ENCODE measurements at places on chromosomes 6 and 20.

DNA sequence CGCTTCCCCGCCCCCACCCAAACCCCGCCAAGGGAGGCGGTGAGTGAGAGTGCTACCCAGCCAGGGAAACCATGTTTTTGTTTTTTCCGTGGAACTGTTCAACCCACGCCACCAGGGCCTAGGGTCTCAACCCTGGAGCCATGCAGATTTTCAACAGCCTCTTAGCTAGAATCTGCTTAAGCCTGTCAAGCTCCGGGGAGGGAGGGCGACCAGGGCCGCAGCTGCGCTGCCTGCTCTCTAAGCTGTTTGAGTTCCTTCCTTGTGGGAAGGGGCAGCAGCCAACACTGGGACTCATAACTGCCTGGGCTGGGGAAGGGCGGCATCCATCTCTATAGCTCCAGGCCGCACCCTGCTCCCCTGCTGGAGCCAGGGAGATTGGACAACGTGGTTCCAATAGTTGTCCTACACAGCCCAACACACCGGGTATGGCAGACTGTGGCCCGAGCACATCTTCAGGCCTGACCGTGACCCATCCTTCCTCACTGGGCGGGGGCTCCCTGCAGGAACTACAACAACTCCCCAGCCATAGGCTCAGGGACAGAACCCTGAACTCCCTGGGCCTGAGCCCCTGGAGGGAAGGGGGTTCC lies 1065.7 kb upstream of the MANEA start:
- DNase-seq: no peak

- no peak for DNase-seq
Observed at GRCh38 chr6:46642928-46643751, 9.5 kb downstream of the CYP39A1 start.

DNA sequence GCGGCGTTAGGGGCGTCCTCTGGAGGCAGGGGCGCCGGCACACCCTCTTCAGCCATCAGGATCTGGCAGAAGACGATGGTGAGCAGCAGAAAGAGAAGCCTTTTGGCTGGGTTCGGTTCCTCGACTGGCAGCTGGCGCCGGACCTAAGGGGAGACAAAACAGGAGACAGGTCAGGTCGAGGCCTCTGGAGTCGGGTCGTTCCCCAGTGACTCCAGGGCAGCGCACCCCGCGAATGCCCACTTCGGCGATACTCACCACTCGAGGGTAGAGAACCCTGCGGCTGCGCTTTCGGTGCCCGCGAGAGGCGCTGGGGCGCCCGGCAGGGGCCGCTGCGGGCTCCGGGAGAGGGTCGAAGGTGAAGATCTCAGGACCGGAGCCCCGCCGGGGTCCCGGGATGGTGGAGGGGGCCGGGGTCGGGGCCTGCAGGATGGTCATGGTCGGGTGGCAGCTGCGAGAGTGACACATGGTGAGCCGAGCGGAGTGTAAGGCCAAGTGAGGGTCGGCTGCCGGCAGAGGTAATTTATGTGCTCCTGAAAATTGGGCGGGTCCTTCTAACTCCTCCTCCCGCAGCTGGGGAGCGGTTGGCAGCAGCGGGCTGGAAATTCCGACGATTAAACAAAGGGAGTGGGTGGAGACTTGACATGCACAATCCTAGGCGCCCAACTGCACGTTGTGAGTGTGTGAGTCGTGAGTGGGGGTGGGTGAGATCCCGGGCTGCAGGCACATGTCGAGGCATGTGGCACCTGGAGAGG lies at the start of gene IER3:
Gene IER3, minus strand, starts transcription at position 494 of the 752 bp plus-strand sequence. Its CDS starts 29 bp downstream, at position 465.
- peak; percentile 47 for DNase-seq

DNA sequence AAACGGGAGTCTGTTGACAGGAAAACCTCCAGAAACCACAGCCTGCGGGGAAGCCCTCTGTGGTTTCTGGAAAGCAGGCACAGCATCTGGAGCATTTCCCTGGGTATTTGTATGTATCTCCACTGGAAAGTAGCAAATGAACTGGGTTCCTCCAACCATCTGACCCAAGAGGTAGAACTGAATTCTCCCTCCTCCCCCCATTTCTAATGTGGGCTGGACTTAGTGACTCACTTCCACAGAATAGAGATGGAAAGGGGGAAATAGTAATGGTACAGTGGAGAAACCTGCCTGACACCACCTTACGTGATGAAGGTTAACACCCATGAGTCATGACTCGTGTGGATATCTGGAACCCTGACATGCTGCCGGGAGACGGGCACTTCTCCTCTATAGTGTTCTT lies 51.9 kb upstream of the XRN2 start:
- DNase-seq: no peak

GRCh38 chr6:127933852-127934840 lies 33.3 kb upstream of the THEMIS start:
- DNase-seq: peak; percentile 7

DNA sequence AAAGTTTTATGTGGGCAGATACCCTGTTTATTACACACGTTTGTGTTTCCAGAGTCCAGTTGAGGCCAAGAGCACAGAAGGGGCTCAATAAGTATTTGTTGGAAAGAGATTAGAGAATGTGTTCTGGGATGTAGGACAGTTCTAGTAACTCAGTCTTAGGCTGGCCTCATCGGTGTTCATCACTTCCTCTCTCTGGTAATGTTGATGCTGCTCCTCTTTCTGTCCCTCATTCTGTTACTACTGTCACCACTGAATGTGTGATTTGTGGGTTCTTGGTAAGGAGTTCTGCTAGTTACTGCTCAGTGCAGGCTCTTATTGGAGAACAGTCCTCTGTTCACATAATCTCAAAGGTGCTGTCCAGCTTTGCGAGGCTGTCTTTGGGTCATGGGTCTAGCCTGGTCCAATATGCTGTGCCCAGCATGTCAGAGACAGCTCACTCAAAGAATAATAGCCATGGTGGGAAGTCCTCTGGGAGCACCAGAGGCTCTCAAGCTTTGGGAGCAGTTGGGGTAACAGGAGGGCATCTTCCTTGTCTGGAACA lies 1.3 kb downstream of the RFPL4B start:
- DNase-seq: no peak

- no peak for DNase-seq
Observed at GRCh38 chr20:18090044-18090443, 32.3 kb upstream of the OVOL2 start.

- no peak for DNase-seq
Observed at GRCh38 chr6:162467679-162468078, 259.9 kb downstream of the PRKN start.

DNA sequence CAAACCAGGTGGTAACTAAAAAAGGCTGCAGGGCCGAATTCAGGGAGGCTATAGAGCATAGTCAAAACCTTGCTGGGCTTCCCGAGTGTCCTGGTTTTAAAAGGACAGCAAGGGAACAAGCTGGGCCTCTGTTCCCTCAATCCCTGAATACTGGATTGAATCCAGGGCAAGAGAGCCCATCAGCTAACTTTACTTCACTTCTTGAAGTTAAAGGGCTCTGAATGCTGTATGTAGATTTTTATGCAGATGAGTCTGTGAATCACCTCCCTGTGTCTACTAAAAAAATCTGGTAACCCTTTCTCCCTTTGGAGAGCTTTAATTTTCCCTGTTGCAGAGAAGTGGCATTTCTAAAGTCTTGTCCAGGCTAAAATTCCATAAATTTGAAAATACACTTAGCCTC lies 29.5 kb downstream of the LYRM4 start:
- no peak for DNase-seq
